Panc1 (cell line): ENCODE measurements at places on chromosomes 3 and 15. TPM values are rescaled to one million over a fixed set of nuclear protein-coding genes. Genes with fewer than 3 reads are reported as not detected.

CPEB1 gene
- total RNA-seq, result 19.5 TPM

CHRFAM7A gene
- total RNA-seq, result 11.5 TPM

SMCO1 gene
- total RNA-seq, result not detected

COL6A6 gene
- total RNA-seq, result not detected

GATM gene
- total RNA-seq, result 7.6 TPM
